ENCODE measurements at places on chromosomes 6 and 20.

- DNase-seq: no peak
Observed at GRCh38 chr6:42394881-42395620, 56.7 kb downstream of the TRERF1 start.

- DNase-seq: no peak
Observed at GRCh38 chr6:80289727-80290126, 183.3 kb downstream of the BCKDHB start.

- DNase-seq: no peak
Observed at GRCh38 chr6:37589198-37589597, 89.5 kb upstream of the CCDC167 start.

- DNase-seq: no peak
Observed at GRCh38 chr6:10408457-10408856, 6.4 kb downstream of the TFAP2A start.

- DNase-seq: no peak
Observed at GRCh38 chr20:20743511-20744169, 31.2 kb upstream of the RALGAPA2 start.

Measured in CD4-positive, alpha-beta T cell treated with Interferon gamma for 1 hour (primary cell).